ENCODE measurements at places on chromosomes 7 and 10.

DNA sequence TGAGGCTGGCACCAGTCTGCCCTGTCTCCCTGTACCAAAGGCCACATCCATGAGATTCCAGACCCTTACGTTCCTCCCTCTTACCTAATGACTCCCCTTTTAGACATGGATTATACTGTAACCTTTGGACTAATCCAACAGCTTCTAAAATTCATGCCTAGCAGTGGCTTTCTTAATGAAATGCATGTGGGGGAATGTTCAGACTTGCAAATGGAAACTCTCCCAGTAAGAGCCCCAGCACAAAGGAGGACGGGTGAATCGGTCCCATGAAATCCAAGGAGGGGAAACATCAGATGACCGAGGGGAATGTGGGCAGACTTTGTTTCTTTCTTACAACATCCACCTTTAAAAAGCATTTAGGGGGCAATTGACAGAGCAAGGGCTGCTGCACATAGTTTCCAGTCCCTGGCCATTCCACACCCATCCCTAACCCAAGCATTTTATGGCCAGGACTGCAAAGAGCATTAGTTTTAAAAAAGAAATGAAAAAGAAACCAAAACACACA lies 71.5 kb downstream of the COL13A1 start:
- no peak for DNase-seq

DNA sequence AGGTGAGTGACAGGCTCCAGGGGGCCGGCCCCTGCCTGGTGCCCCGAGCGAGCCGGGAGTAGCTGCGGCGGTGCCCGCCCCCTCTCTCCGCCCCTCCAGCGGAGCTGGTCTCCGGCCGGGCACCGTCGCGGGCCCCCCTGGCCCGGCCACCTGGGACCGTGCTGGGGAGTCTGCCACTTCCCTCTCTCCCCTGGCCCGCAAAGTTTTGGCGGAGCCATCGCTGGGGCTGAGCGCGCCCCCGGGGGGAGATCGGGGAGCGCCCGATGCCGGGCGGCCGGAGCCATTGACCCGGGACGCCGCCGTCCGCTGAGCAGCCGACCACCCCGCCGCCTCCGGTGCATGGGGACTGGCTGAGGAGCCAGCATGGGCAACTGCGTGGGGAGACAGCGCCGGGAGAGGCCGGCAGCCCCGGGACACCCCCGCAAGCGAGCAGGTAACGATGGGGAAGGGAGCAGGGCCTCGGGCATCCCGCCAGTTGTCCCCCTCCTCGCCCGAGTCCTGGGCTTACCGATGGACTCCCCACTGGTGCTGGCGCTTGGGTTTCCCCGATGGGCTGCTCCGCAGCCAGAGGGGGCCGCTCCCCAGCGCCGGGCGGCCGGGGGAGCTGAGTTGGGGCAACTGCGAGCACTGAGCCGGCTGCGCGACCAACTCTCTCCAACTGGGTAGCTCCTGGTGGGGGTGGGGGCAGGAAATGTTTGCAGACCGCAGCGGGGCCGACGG lies at the start of gene UBTD1:
Gene UBTD1, plus strand, starts transcription at position 84 of the 720 bp plus-strand sequence. Its CDS starts 280 bp downstream, at position 364.
- no peak for DNase-seq

DNA sequence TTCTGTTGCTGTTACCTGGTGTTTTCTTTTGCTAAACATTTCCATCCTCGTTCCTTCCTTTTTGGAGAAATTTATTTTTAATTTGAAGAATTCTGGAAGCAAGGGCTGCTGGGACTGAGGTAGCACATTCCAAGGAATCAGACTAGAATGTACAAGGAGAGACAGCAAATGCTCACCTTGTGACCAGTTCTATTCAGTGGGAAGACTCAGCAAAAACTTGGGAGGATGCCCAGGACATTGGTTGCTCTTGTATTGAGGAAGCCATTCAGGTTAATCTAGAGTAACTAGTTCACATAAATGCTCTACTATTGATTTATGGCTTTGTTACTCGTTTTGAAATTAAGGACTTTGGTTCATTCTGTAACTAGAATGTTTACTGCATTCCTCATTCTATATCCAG lies 11.3 kb downstream of the PLCE1 start:
- no peak for DNase-seq

DNA sequence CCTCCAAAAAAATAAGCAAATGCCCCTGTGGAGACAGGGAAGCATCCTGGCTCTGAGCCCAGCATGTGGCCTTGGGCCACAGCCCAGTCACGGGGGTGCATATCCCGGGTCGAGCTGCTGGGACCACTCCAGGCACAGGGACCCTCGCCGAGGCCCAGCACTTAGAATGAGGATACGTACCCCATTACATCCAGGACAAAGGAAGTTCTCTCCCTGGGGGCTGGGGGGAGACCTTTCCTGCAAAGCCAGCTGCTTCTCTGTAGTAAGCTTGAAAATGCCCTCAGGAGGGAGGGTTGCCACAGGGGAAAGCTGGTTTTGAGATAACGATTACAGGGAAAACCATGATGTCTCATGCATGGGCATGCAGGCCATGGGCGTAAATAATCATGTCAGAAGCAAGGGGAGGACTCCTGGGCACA lies 75.5 kb downstream of the HIPK2 start:
- DNase-seq: no peak

- DNase-seq: peak; percentile 12
Observed at GRCh38 chr7:157250605-157251228, 86.1 kb upstream of the DNAJB6 start.

DNA sequence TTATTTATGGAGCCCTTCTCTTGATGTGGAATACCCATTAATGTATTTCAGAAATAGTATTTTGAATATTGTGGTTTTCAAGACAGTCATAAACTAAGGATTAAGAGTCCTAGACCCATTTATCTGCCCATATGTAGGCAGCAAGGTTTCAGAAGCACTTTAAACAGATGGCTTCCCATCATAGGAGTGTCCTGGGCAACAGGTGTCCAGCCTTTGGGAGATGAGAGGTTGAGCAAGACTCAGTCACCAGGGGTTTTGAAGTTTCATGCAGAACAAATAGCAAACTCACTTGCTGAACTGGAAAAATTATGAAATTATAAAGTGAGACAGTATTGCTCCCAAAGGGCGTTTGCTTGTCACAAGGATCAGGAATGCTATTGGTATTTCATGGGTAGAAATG lies 192.9 kb upstream of the CSTF2T start:
- no peak for DNase-seq

All from stimulated activated CD8-positive, alpha-beta memory T cell treated with anti-CD3 and anti-CD28 coated beads, Interleukin-15, amount 100 ng/mL, for 1 hour (primary cell).